Activated naive CD8-positive, alpha-beta T cell treated with anti-CD3 and anti-CD28 coated beads, Interleukin-2, amount 50 U/mL, for 16 hours (primary cell): ENCODE measurements at places on chromosomes 2 and 18.

DNA sequence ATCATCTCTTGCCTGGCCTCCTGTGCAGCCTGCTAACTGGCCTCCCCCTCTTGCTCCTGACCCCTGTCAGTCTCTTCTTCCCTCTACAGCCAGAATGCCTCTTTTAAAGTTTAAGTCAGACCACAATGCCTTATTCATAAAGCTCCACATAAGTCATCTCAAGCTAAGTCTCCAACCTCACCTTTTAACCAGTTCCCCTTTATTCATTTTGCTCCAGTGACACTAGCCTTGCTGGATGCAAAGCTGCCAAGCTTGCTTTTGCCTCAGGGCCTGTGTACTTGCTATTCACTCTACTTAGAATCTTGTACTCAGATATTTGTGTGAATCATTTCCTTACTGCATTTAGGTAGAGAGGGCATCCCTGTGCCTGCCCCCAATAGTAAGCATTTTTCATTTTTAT is 180.9 kb downstream of the PDE1A start:
- DNase-seq: no peak

- no peak for DNase-seq
These were observed 35.2 kb downstream of the ASB1 start for GRCh38 chr2:238461916-238462315.

DNA sequence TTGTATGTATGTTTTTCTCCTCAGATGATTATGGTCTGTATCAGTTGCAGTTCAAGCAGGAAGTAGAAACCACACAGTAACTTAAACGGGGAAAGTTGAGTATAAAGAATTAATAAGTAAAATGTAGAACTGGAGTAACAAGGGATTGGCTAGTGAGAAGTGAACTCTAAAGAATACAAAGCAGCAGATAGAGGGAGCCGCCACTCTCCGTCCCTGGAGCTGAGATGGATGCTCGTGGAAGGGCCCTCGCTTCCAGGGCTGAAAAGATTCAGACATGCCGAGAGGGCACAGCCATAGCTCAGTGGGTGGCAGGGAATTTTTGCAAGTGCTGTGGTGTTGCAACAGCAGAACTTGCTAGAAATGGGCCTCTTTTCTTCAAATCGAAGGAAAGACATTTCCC is 155.8 kb downstream of the COL6A3 start:
- no peak for DNase-seq

- DNase-seq: no peak
These were observed 34.9 kb upstream of the ARMC9 start for GRCh38 chr2:231163414-231164095.

DNA sequence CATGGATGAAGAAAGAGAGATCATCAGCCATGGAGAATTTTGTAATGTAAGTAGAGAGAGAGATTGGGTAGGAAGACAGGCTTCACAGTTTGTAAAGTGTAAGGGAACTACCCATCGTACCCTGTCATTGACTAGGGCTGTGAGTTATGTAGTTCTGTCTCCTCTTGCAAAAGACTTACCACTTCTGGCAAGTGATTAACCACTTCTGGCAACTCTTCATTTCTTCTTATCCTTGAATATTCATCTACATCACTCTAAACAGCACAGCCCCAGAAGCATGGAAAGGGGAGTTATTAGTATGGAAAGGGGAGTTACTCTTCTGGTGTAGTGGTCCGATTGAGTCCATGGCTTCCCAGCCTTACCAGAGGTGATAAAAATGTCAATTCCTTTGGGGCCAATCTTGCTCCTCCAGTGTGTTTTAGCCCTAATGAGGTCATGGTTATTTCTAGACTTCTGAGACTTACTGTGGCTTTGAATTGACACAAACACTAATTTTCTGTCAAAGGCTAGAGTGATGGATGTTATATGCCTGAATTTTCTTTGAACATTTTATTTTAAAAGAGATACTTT is 52.0 kb downstream of the STAT1 start:
- DNase-seq: no peak

- DNase-seq: no peak
These were observed 263.5 kb downstream of the ZNF407 start for GRCh38 chr18:74861154-74861553.

- no peak for DNase-seq
These were observed 85.4 kb upstream of the ZNF516 start for GRCh38 chr18:76580288-76580962.

DNA sequence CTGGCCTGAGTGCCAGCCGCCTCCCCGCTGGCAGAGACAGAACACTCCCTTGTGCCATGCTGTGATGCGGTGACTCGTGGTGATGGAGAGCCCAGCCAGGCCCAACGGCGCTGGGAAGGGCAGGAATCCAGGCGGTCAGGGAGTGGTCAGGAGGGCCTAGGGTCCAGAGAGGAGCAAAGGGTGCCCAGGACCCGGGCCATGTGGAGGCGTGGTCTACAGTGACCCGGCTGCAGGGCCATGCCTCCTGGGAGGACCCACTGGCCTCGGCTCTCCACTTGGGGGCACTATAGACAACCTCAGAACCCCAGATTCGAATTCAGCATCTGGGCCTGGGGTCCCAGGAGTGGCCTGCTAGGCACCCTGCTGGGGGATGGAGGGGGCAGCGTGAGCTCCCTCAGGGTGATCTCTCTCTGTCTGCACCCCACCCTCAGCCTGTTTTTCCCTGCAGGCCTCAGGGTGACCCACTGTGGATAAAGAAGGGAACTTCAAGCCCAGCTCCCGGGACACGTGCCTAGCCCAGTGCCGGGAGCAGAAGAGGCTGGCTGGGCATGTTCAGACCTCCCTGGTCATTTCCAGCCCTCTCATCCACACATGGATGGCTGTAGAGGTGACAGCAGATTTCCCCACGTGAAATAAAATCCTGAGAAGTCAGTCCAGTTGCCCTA is 13.0 kb downstream of the AMER3 start:
- no peak for DNase-seq

GRCh38 chr18:12030670-12031069 is 49.4 kb downstream of the IMPA2 start:
- no peak for DNase-seq

GRCh38 chr2:71186973-71187372 is 39.9 kb downstream of the PAIP2B start:
- no peak for DNase-seq

DNA sequence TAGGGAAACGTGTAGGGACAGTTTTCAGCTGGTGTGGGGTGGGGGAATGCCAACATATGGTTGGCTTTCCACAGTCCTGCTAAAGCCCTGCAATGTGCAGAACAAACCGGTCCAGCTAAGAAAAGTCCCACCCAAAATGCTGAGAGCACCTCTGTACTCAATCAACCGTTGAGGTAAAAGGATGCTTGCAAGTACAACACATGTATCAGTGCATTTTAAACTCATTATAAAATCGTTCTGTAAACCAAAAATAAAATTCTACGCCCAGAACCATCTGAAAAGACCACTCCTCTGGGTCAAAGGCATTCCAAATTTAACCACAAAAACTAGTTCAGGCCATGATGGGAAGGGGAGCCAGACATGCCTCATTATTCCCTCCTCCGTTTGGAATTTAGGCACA is 2.0 kb upstream of the TYMS start:
- no peak for DNase-seq

GRCh38 chr2:127530245-127531140 is 4.2 kb upstream of the IWS1 start:
- no peak for DNase-seq

GRCh38 chr2:203019142-203019541 is 4.5 kb downstream of the NBEAL1 start:
- no peak for DNase-seq

DNA sequence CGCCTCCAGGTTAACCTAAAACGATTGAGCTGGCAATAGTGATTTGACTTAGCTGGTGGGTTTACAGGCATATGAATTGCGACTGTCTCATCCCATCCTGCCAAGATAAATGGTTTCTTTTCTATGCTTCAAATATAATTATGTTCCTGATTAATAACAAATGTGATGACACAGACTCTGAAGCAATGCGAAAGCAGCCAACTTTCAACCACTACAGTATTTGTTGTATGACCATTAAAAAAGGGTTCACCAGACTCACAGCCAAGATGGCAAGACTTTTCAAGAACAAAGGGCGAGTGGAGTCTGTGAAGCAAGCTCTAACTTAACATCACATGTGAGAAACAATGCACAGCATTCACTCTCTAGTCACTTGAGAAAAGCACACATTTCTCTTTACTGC is 186.6 kb downstream of the PID1 start:
- no peak for DNase-seq

DNA sequence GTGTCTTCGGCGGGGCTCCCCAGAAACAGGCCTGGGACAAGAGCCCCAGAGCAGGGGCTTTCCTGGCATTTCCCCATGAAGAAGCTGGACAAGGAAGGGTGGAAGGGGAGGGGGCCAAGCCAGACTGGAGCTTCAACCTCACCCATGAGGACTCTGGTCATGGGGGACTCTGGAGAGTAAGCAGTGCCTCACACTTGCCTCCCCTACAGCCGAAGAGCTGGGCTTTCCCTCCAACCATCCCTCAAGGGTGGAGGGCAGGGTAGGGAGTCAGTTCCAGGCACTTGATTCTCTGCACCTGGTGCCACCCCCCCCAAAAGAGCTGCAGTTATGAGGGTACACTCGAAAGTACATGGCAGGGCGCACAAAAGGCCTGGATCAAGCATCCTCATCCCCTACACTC is 246.6 kb downstream of the TFCP2L1 start:
- no peak for DNase-seq

DNA sequence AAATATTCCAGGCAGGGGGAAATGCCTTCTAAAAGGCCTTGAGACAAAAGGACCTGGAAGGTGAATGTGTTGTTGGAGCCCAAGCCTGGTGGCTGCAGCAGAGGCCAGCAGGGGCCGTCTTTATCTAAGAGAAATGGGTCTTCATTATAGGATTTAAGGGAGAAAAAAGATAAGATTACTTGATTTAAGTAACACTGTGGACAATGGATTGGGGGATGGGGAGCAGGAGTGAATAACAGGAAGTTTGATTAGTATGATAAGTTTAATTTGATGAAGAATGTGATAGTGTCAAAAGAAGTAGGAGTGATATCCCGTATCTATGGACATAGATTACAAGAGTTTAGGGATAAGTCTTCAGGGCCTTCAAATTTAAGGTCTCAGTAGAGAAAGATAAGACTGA is 64.2 kb downstream of the WDR75 start:
- no peak for DNase-seq

- DNase-seq: no peak
These were observed 21.0 kb downstream of the SLC20A1 start for GRCh38 chr2:112666761-112667122.

GRCh38 chr2:105309147-105309545 is 20.4 kb downstream of the TGFBRAP1 start:
- DNase-seq: no peak

DNA sequence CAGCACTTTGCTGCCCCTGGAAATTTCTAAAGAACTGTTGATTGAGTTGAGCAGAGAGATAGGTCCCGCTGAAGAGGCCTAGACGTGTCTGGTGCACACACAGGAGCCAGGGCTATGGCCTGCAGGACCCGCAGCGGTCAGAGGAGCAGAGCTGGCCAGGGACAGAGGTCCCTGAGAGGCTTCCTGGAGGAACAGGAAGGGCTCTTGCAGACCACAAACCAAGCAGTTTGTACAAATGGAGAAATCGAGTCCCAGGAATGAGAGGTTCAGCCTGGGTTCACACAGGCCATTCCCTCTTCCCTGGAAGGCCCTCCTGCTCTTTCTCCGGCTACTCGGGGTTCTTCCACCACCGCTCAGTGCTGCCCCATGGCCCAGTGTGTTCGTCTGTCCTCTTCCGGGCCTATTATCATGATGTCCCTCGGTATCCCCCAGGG is 1.2 kb upstream of the BIN1 start:
- no peak for DNase-seq

DNA sequence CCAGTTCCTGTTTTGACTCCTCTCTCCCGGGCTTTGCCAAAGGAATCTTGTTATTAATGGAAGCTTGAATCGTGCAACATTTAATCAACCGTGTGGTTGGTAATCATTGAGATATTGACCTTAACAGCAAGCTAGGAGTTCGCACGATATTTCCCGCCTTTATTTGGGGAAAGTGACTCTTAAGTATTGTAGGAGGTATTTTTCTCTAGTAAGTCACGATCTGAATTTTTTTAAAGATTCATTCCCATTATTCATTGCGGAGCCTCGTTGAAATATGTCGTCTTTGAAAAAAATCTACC is 663 bp downstream of the NUP35 start:
- DNase-seq: no peak

DNA sequence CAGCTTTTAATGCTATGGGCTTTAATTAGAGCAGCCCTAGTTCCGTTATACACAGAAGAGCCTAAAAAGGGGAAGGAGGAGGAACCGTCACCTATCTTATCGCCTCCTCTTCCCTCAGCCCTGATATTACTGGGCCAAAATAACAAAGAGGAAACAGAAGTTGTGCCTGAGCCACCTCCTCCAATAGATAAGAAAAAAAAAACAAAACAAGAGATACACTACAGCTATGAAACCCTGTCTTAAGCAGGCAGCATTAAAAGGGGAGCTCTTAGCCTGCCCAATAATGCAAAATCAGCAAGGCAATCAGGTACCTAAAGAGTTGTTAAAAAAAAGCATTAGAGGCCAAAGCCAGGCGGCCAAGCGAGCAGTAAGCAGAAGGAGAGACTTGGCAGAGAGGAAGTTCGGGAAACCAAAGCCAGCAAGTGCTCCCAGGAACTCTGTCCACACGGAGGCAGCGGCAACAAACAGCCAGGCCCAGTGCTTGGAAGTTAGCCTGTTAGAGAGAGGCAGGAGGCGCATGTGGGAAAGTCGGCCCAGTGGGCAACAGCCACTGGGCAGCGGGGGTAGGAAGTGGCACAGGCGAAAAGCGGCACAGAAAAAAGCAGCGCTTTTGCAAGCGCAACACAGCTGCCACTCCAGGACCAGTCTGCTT is 41.8 kb upstream of the PDK1 start:
- no peak for DNase-seq

DNA sequence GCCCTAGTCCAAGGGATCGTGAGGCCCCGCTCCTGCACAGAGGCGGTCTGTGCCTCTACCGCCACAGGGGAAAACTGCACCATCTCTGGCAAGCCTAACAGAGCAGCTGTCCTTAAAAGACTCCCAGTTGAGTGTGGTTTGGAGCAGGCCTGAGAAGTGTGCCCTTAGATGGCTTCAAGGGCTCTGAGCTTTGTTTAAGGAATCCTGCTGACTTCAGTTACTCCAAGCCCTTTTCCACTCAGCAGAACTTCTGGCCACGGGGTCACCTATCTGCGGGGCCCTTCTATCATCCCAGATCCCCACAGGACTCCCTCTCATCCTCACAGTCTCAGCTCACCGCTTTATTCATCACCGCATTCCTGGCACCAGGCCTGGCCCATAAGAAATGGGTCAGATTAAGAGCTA is 131.5 kb downstream of the CCDC74A start:
- no peak for DNase-seq

GRCh38 chr2:144229296-144229695 is 290.6 kb downstream of the ZEB2 start:
- DNase-seq: no peak

- DNase-seq: no peak
These were observed 50.0 kb upstream of the PAPOLG start for GRCh38 chr2:60706021-60706420.

GRCh38 chr2:182717416-182717815 is 1.4 kb downstream of the DNAJC10 start:
- no peak for DNase-seq
